ENCODE measurements at places on chromosomes 2 and 18.

DNA sequence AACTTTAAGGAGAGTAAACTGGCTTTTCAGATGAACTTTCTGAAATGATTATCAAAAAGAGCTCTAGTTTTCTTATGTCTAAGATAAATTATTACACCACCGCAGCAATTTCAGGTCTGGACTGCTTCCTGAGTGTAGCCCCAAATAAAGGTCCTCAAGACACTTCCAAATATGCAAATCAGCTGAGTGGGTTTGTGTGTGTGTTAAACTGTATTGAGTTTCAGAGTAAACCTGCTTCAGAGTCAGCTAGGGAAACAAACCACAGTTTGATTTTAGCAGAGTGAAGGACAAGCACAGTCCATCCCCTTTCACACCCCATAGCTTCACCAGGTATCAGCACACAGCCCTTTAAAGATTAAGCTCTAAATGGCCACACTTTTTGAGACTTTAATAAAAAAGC lies 168.7 kb downstream of the NRXN1 start:
- no peak for DNase-seq

DNA sequence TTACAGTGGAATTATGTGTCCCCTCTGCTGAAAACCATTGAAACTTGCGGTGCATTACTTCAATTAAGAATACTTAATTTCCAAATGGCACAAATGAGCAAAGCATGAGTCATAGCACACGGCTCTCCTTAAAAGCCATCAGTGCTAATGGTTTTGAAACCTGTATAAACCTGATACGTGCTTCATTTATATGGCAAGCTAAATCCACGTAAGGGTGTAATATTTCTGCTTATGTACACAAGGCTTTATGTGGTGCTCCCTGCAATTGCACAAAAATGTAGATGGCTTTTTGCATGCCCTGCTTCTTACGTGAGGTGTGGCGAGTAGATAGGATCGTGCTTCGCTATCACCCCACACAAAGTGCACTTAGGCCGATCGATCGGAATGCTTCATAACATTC lies 840.9 kb downstream of the GALR1 start:
- DNase-seq: no peak

GRCh38 chr2:225994748-225995405 lies 595.4 kb downstream of the NYAP2 start:
- DNase-seq: no peak

GRCh38 chr18:50092245-50092805 lies 102.6 kb downstream of the MYO5B start:
- DNase-seq: no peak

GRCh38 chr2:216477283-216478035 lies 21.2 kb upstream of the RPL37A start:
- no peak for DNase-seq

GRCh38 chr2:177161741-177162460 lies 50.7 kb upstream of the HNRNPA3 start:
- no peak for DNase-seq

GRCh38 chr2:152068226-152068625 lies 30.6 kb downstream of the CACNB4 start:
- no peak for DNase-seq

GRCh38 chr2:231644426-231644825 lies 51.8 kb downstream of the TEX44 start:
- DNase-seq: no peak

GRCh38 chr2:79511320-79511951 lies 1.4 kb upstream of the CTNNA2 start:
- DNase-seq: no peak

DNA sequence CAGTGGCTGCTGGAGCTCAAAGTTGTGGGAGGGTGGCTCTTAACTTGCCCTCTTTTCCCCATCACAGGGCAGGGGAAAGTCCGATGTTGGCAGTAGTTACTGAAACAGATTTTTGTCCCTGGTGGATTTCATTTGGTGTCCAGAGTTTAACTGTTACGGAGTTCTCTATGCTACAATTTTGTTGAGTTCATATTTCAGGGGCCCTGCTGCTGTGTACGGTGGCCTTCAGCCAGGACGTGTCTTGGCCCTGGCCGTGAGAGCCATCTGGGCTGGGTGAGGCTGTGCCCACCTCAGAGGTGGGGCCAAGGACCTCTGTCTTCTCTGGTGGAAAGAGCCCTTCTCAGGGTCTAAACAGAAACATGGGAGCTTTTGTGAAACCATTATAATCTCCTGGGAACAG lies 67.4 kb downstream of the SH3YL1 start:
- DNase-seq: no peak

GRCh38 chr2:64284751-64285150 lies 140.5 kb upstream of the PELI1 start:
- no peak for DNase-seq

DNA sequence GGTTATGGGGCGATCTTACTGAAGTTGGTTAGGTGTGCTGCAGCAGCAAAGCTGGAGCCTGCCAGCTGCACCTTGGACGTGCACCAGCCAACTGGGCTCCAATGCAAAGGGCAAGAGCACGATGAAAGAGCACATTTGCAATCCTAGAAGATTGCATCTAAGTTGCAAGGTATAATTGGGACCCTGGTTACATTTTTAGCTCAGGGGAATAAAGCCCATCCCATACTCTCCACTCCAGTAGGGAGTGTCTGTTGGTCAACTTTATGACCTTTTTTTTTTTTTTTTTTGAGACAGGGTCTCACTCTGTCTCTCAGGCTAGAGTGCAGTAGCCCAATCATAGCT lies 22.2 kb upstream of the GPR55 start:
- no peak for DNase-seq

DNA sequence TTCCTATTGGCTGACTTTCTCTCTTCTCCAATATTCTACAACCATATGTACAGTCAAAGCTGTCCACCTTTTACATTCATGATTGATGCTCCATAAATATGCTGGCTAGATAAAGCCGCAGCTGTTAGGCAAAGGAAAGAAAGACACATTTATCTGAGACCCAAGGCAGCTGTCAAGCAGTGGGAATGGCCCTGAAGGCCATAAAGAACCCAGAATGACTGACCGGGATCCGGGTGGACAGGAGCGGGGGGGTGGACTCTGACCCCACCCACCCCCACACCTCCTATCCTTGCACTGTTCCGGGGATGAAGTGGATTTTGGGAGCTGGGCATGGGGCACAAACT lies 116.4 kb downstream of the RTP5 start:
- no peak for DNase-seq

All from esophagus squamous epithelium (tissue), 5 donors.